Left hindlimb (tissue), 1 donor: ENCODE measurements at places on chromosomes 2 and 18.

GRCh38 chr2:231853105-231853504 lies 66.9 kb downstream of the COPS7B start:
- DNase-seq: no peak

DNA sequence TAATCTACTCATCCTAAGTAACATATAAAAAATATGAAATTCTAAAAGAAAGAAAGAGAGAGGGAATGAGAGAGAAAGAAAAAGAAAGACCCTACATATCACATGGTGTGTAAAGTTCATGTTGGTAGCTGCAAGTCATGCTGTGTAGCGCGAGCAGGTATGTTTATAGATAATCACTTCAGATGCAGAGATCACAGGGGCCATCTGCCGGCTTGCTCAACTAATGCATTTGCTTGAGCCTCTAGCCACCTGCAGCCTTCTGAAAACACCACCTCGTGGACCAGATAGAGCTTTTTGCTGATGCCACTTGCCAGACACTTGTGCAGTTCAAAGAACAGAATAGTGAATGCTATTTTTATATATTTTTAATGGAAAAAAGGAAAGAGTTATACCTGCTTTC lies 37.6 kb downstream of the CDH7 start:
- no peak for DNase-seq

DNA sequence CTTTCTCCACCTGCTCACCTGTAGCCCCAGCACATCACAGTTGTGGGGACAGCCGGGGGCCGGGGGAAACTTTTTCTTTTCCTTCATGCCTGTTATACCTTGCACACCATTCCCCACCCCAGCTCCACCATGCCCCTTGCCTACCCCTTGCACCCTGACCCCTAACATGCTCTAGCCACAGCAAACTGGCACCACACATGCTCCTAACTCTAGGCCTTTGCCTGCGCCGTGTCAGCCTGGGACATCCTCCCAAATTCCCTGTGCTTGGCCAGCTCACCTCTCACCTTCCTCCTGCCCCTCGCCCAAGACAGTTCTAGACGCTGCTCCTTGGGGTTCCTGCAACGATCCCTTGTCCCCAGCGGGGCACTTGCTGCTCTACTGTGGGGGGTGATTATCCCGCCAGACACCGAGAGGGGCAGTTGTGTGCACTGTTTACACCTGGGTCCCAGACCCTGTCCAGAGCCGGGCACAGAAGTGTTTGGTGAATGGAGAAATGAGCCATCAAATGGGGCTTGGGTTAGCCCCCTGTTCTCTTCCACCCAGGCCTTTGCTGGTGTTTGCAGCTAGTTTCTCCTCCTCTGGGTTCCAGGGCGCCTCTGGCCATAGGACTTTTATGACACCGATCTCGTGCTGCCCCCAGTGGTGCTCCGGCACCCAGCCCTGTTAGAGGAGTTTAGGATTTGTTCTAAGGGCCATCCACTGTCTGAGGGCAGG lies 129.8 kb downstream of the CTIF start:
- no peak for DNase-seq

DNA sequence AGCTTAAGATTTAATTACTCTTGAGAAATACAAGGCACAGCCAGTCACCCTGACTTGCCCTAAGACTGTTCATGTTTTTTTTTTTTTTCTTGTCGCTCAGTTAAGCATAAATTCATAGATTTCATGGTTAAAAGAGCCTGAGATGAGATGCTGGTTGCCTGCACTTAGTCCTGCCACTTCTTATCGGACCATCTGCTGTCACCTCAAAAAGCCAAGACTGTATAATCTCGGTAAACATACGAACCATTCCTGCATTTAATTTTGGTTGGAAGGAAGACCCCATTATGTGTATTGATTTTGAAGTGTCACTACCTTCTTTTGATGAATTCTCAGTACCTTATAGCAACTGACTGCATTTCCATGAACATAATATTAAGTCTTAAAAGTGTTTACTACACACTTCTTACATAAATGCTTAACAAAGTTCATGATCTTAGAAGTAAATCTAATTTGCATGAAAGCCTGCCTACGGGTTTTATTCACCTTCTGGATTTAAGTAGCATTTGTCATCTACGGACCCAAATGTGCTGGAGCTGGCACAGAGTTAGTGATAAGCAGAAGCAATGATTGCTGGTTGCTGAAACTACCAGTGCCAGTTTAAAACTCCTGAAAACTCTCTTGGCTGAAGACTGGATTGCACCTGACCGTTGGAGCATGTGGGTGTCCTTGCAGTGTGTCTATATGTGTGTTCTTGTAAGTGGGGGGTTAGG lies 843.4 kb downstream of the TMEM182 start:
- no peak for DNase-seq
